ENCODE measurements at places on chromosomes 6 and 20.
A peak's percentile ranks its signal among the peaks of the same experiment; 100 is the strongest.

DNA sequence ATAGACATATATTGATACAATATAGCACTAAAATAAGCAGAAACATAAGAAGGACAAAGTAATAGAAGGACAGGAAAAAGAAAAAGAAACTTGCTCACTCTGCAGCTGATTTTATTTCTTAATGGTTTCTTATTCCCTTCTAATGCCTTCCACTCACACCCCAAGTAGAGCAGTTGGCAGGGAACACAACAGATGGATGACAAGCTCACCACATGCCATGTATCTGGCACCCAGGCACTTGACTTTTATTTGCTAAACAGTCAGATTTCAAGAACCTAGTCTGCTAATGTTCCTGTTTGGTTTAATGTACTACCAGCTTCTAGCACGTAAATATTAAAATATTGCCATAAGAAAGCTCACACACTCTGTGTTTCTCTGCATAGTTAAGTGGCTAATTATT lies 87.1 kb downstream of the COL19A1 start:
- no peak for DNase-seq

DNA sequence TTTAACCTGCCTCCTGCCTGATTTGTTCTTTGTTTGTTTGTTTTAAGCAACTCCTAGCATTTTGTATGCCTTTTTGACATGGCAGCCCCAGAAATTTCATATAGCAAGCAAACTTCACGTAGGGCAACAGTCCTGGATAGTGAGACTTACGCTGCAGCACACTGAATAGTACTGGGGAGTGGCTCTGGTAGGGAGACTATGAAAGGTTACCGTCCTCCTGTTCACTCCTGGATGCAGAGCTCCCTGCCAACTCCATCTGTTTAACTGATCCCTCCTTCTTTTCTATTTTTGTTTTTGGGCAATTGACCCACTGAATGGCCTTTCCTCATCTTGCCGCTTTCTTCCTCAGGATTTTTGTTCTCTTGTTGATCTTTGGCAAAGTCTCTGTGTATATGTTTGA lies 44.5 kb upstream of the BMP6 start:
- no peak for DNase-seq

DNA sequence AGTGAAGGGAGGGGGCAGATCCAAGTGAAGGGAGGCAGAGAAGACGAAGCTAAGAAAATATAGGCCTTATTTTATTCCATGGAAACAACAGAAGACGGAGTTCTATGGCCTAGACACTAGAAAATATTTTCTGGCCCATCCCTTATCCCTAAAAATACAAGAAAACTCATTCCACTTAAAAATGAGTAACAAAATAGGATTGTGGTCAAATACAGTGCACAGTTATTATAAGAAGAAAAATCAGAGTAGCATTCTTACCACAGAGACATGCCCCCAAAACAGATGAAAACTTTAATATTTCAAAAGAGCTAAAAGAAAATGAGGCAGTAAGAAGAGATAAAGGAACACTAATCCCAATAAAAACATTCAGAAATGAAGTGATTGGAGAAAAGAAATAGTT lies 202.9 kb downstream of the GMPR start:
- no peak for DNase-seq

DNA sequence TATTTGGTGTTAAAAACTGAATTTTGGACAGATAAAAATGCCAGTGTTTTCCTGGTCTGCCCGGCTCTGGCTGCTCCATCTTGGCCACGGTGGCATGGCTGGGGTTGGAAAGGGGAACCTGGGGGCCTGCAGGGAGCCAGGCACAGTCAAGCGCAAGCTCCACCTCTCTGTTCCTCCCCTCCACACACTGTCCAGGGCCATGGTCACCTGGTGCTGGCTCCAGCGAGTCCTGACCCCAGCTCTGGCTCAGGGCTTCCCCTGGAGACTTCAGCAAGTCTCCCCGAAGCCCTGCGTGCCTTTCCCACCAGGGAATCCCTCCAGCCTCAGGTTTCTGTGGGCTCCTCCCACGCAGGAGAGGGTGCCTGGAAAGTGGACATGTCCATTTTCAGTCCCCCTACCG lies 298.5 kb downstream of the QKI start:
- no peak for DNase-seq

GRCh38 chr6:73610444-73611275 lies 43.1 kb downstream of the SLC17A5 start:
- DNase-seq: peak; percentile 59

GRCh38 chr6:159727717-159728445 lies 575 bp downstream of the WTAP start:
- no peak for DNase-seq

- no peak for DNase-seq
These were observed at the start of gene CLPSL2 for GRCh38 chr6:35776364-35777215. TSS of gene CLPSL2 (plus strand) at chr6:35776598. CDS start at chr6:35776619, 21 bp downstream.

DNA sequence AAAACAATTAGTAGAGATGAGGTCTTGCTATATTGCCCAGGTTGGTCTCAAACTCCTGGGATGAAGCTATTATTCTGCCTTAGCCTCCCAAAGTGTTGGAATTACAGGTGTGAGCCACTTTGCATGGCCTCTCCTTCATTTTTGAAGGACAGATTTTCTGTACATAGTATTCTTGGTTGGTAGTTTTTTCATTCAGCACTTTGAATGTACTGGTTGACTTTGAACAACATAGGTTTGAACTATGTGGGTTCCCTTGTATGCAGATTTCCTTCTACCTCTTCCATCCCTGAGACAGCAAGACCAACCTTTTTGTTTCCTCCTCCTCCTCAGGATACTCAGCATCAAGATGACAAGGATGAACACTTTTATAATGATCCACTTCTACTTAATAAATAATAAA lies 436.4 kb downstream of the QKI start:
- no peak for DNase-seq

DNA sequence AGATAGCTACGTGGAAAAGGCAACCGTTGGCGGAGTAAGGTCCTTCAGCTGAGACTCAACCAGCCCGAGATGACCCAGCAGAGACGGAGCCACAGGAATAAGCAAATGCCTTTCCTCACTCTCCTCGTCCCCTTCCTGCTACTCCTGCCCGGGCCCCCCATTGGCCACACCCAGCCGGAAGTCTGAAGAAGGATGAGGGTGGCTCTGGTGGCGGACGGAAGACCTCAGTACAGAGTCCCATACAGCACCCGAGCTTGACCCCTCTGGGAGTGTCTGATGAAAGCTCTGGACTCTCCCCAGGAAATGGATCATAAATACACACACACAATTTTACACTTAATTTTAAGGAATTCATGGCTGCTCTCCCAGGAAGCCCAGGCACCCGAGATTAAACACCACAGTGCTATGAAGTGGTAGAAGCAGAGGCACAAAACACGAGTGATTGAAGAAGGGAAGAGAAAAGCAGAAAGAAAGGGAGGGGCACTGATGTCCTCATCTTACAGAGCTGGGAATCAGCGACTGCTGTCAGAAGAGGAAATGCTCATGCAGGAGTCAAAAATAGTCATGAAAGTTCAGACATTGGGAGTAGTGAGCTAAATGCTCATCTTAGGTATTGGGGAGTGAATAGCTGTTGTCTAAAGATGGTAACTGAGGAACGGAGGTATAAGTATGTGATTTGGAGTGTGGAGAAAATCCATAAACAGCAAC lies 125.6 kb downstream of the BANF2 start:
- DNase-seq: no peak

DNA sequence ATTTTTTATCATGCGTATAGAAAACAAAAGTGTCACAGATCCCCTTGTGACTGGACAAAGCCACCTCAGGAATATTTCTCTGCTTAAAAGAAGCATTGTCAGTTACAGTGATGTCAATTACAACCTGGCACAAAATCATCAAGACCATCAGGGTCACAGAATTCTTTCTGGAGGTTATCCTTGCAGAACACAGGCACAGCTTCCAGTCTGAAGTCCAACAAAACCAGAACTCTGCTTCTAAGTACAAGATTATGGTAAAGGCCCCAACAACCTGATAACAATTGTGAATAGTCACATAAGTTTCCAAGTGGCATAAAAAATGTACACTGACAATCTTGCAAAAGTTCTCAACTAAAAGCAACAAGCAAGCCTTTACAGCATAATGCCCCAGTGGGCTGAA lies 21.0 kb downstream of the PLAGL2 start:
- DNase-seq: no peak

DNA sequence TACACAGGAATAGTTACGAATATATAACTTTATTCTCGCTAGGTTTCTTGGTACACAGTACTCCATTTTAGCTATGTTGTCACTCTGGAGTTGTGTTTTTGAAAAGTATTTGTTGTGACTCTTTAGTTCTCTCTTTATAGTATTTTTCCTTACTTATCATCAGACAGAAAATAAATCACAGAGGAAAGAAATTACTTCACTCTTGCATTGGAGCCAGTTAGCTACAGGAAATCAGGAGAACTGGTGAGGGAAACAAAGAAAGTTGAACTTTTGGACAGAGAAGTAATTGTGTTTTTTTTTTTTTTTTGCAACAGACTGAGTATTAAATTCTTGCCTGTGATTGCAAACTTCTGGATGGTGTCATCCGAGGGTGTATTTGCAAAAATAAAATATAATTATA lies 33.9 kb downstream of the DSE start:
- DNase-seq: no peak

GRCh38 chr20:36818861-36819260 lies 45.3 kb upstream of the DSN1 start:
- DNase-seq: no peak

DNA sequence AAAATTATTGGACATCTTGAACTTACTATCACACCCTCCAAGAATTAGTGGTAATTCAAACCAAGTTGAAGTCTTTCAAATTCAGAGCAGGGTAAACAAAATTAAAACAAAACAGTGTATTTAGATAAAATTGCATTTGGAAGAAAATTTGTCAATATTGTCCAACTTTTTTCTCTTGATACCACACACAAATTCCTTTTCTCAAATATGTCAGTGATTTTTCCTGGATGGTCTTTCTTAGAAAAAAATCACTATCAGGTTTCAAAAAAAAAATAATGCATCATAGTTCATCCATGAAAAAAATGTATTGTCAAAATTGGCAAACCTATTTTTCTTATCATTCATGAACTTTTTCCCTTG lies 667.1 kb downstream of the TENT5A start:
- DNase-seq: no peak

DNA sequence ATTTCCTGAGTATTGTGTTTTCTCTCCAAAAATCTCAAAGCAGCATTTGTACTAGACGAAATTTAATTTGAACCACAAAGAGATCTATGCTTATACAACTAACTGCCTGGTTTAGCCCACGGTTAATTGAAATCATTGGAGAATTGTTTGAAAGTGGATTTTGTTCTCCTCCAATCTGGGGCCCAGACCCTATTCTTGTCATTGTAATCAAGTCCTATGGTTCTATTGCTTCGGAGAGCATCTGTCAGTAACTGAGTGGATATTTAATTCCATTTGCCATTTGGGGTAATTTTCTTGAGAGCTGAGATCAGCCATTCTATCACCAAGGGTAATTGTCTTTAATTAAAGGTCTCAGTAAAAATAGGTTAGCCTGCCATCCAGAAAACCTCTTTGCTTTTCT lies 117.0 kb upstream of the KCNG1 start:
- no peak for DNase-seq

- DNase-seq: no peak
These were observed 73.7 kb upstream of the CITED2 start for GRCh38 chr6:139448051-139448649.

DNA sequence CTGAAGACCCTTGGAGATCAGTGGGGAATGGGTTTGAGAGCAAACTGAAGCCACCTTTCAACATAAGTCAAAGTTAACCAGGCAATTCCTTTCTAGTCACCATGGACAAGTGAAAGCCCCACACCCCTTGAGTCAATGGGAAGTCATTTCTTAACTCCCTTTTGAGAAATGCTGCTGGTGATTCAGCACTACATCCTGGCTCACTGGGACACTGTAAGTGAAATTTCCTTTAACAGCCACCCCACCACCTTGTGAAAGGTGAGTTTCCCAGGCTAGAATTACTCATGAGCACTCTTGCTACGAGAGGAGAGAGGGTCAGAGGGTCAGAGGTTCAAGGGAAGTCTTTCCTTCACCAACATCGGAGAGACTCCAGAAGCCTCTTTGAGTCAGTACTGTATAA lies 93.3 kb upstream of the MARCKS start:
- DNase-seq: peak; percentile 84
